NCI-H526 (cell line): ENCODE measurements at places on chromosomes 16 and 17.

- DNase-seq, result no peak
These were observed 37.8 kb upstream of the BCAR1 start for GRCh38 chr16:75289189-75289588.

DNA sequence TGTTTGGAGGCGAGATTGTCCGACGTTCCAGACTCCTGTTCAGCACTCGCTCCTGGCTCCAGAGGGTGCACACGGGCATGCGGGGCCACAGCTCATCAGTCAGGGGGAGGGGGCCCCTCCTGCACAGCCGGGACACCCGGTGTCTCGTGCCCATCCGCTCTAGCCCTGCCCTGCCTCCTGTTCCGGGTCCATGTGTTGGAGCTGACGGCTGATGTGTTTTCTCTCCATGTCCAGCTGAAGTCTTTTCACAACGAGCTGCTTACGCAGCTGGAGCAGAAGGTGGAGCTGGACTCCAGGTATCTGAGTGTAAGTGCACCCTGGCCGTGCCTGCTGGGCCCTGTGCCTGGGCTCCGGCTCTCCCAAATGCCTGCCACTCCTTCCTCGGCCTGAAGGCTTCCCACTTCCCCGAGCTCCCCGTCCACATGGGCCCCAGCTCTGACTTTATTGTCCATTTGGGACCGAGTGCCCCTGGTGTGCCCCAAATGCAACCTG lies 50.5 kb downstream of the BAIAP2 start:
- DNase-seq, result no peak

GRCh38 chr16:10895053-10895946 lies 18.3 kb downstream of the CIITA start:
- DNase-seq, result no peak

DNA sequence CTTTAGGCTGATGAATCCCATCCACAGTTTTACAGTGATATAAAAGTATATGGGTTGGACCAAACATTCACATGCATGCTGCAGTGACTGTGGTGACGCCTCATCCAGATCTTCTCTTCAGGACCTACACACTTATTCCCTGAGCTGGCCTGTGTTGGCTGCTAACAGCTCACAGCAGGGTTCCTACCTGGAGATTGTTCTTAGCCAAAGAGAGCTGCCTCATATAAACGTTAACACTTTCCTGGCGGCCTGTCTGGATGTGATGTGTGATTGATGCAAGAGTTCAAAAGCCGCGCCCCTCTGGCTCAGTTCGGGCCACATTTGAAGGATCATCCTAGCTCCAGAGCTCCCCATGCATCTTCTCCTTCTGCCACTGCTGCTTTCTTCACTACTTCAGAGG lies 93.0 kb upstream of the NETO2 start:
- DNase-seq, result no peak

- no peak for DNase-seq
These were observed 36.3 kb downstream of the GRB7 start for GRCh38 chr17:39774047-39774446.

- DNase-seq, result no peak
These were observed 7.3 kb downstream of the SPOP start for GRCh38 chr17:49670641-49671040.

DNA sequence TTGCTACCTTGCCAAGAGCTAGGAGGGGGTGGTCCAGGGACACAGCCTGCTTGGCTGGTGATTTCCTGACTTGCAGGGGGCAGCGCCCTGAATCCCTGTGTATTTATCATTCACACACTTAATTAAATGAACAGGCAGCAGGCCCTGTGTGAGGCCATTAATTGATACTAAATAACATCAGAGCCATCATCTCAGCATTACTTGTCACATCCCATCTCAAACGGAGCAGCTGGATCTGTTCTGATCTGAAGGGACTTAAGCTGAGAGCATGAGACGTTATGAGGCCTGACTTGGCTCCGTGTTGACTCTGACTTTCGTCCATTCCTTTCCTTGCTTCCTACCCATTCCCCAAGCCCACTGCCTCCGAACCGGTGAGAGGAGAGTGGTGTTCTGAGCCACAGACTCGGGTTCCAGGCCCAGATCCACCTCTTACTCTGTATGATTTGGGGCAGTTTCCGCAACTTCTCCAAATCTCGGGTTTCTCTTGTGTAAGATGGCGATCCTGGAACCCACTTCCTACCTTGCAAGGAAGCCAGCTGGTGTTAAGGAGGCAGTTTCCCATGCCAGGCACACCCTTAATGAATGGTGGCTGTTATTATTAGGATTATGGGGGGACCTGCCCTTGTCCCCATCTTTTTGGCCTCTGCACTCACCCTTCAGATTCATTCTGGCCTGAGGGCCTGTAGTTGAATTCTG lies 33.8 kb downstream of the CACNA1G start:
- DNase-seq, result no peak

DNA sequence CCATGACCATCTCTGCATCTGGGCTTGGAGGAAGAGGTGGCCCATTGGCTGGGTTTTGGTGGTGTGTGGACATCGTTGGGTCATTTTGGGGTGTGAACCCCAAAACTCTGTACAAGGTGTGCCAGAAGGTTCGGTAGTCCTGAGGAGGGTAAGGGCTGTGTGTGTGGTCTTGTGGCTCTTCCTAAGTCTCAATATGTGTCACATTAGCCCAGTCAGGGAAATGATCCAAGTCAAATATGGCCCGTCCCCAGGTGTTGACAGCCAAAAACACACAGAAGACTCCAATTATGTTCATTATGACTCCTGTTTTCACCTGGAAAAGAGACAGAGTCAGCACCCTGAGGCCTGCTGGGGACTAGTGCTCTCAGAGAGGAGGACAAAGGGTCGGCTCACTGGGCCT lies 27.1 kb downstream of the SLC13A5 start:
- no peak for DNase-seq

DNA sequence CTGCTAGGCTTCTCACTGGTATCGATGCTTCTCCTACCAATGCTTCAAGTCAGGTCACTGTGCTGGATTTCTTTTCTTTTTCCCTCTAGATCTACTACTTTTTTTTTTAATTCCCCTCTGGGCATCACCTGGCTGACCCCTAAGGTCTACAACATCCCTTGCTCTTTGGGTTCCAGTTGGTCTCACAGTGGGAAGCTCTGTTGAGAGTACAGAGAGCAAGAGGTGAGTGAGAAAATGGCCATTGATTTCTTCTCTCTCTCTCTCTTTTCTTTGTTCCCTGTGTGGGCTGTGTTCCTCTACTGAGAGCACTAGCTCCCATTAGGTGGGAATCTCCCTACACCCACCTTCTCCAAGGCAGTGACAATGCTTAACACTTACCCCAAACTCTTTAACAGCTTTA lies 413.4 kb downstream of the KCNJ2 start:
- DNase-seq, result no peak

DNA sequence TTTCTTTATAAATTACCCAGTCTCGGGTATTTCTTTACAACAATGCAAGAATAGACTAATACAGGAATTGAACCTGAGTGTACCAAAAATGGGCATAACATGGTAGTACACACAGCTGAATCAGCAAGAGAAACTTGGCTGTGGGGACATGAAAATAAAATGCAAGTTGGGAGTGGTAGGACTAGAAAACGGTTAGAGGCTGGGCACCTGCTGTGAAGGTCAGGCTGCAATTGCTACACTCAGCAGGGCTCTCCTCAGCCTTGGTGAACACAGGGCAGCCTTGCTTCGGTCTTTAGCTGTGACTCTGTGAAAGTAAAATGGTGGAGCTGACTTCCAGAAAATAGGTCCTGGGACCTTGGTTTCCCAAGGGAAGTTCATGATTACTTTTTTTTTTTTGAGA lies 45.6 kb downstream of the CNGB1 start:
- DNase-seq, result no peak

DNA sequence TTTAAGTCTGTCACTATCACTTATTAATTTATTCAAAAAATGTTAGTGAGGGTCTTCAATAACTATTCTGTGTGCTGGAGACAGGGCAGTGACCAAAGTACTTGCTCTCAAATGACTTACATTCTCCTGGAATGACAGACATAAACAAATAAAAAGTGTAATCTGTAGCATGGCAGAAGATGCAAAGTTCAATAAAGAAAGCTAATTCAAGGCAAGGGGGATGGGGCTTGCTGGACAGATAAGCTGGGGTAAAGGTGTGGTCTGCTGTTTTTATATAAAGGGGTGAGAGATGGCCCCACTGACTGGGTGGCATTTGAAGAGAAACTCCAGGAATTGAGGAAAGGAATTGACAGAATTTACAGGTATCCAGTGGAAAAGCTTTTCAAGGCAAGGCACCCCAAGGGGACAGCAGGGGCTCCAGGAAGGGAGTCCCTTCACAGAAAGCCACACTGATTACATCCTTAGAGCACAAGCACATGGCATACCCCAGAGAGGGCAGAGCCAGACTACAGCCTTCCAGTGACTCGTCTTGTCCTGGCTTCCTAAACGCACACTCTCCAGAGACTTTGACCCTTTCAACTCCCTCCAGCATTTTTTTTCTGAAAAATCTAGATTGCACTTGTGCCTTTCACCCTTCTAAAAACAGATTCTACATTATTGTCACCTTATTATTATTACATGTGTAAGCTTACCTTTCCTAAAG lies 123.7 kb upstream of the HS3ST3A1 start:
- DNase-seq, result no peak

DNA sequence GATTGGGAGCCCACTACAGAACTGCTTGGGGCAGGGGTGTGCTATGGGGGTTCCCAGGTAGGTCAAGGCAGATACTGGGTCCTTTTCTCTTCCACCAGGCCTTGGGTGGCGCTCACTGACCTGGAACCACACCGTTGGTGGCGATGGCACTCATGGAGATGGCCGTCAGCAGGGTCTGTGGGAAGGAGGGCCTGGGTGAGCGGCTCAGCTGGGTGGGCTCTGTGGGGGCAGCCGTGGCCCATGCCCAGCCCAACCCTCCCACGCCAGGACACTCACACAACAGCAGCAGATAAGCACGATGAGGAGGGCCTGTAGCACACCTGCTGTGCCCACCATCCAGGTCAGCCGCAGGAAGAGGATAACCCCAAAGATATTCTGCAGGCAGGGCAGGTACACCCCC lies 10.8 kb downstream of the SLC12A4 start:
- no peak for DNase-seq
